ENCODE measurements at places on chromosomes 4 and X. TPM values are rescaled to one million over a fixed set of nuclear protein-coding genes. Genes with fewer than 3 reads are reported as not detected.

DNA sequence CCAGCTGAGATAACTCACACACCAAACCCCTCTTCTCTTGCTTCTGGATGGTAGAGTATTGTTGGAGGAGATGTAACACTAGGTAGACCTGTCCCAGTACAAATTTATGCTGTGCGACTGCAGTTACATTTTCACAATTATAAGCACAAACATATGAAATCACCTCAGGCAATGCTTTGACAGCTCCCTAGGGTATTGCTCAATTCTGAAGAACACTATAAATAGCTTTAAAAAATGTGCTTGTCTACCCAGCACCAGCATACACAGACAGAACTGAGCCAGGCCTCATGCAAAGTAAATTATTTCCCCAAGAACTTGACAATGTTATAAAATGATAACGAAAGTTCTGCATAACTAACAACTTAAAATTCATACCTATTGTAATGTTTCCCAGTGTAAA lies 1999.1 kb upstream of the ADGRL3 start:
- no peak overlapping the region for H3K27ac ChIP-seq
- no peak overlapping the region for H3K4me3 ChIP-seq
- no peaks in the 10 kb centered on the region for H3K27me3 ChIP-seq
- no peaks in the 10 kb centered on the region for H3K36me3 ChIP-seq
- no peaks in the 10 kb centered on the region for H3K4me1 ChIP-seq
- DNase-seq, result no peak

- no peak overlapping the region for H3K4me3 ChIP-seq
- no peaks in the 10 kb centered on the region for H3K36me3 ChIP-seq
- H3K27ac ChIP-seq, result no peak overlapping the region
- no peak for DNase-seq
- peaks cover 5% of the 10 kb centered on the region for H3K27me3 ChIP-seq
Measured at GRCh38 chrX:118864063-118864635, 40.5 kb downstream of the ZCCHC12 start.

Gene MYOZ2
- not detected for total RNA-seq

- DNase-seq, result no peak
- H3K27ac ChIP-seq, result no peak overlapping the region
- no peaks in the 10 kb centered on the region for H3K4me1 ChIP-seq
Measured at GRCh38 chr4:121551271-121551670, 145.5 kb downstream of the ANXA5 start.

DNA sequence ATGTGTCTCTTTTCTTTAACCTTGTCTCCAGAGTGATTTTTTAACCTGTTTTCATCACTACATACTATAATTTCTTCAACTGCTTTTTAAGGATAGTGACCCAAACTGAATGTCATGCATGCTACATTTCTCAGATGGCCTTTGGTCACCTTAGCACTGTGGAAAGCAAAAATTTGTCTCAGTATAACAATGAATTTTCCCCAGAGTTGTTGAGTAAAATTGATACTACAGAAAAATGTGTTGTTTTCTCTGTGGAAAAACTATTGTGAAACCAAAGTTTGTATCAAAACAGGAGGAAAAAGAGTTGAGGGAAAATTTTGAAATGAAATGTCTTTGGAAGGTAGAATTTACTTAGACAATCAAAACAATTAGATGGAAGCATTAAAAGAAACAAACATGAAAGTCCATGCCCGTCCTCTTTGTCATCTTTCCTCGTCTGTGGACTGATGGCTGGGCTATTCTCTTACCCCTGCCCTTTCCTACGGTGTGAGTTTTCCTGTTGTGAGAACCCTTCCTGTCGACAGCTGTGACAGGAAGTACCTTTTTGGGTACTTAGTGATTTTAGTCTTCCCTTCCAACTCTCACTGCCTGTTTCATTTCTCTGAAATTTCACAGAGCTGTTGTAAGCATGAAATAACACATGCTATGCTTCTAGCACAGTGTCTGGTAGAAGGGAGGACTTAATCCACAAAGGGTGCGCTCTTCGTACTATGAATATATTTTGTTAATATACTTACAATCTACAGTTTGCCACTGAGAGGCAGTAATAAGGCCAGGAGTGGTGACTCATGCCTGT lies 50.8 kb downstream of the LRP2BP start:
- H3K4me3 ChIP-seq, result peak overlapping the region; percentile 9
- H3K27me3 ChIP-seq, result no peaks in the 10 kb centered on the region
- H3K36me3 ChIP-seq, result peaks cover 22% of the 10 kb centered on the region
- peak overlapping the region; percentile 67 for H3K27ac ChIP-seq

DNA sequence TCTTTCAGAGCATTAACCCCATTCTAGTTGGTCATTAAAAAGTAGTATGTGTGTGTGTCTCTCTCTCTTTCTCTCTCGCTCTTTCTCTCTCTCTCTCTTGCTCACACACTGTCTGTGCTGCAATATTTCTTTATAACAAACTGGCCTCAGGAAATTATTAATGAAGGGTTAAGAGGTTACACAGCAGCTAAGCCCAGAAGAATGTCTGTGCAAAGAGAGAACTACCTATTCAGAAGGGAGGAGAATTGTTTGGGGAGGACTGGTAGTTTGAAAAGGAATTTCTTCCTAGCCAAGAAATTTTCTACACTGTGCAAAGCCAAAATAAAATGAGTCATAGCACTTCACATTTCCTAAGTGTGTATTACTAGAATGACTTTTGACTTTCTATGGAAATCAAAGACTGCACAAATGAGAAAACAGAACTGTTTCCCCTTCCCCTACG lies 22.2 kb downstream of the PDGFC start:
- H3K36me3 ChIP-seq, result no peaks in the 10 kb centered on the region
- no peaks in the 10 kb centered on the region for H3K4me1 ChIP-seq
- no peak for DNase-seq
